Adrenal gland (tissue), 19 donors: ENCODE measurements at places on chromosomes 1 and 21. TPM values are rescaled to one million over a fixed set of nuclear protein-coding genes. Genes with fewer than 3 reads are reported as not detected.

DNA sequence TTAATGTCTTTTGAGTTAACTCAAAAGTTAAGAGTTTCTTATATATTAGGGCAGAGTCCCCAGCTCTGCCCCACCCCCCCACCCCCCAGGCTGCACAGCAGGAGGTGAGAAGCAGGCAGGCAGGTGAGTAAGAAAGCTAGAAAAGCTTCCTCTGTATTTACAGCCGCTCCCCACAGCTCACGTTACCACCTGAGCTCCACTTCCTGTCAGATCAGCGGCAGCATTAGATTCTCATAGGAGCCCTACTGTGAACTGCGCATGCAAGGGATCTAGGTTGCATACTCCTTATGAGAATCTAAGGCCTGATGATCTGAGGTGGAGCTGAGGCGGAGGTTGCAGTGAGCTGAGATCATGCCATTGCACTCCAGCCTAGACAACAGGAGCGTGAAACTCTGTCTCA is 81.9 kb downstream of the SIM2 start:
- no peaks in the 10 kb centered on the region for H3K4me1 ChIP-seq
- no peak overlapping the region for H3K4me3 ChIP-seq
- H3K36me3 ChIP-seq = no peaks in the 10 kb centered on the region
- H3K27me3 ChIP-seq = no peaks in the 10 kb centered on the region

DNA sequence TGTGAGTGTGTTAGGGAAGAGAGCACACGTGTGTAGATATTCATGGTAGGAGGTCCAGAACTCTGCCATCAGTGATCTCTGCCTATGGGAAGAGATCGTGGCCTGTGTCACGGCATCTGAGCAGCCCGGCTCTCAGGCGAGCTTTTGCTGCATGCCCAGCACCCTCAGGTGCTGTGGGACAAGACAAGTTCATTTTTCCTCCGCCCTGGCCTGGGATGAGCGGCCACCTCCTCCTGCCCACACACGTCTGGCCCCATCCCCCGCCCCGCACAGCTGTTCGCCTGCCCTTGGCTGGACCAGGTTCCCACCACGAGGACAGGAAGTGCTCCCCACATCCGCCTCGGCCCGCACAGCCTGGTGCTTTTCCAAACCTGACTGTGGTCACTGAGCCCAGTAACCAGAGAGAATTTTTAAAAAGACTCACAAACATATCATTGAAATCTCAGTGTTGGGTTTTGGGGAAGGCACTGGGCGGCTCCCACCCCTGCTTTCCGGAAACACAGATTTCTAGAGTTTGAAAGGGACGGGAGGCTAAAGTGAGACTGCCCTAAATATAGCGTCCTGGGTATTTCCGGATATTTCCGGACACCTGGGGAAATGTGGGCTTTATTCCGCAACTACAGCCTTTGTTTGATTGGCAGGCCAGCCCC is 18.0 kb downstream of the BMP8A start:
- no peaks in the 10 kb centered on the region for H3K4me1 ChIP-seq
- no peaks in the 10 kb centered on the region for H3K36me3 ChIP-seq
- DNase-seq = peak; percentile 17
- no peak overlapping the region for H3K4me3 ChIP-seq

- H3K36me3 ChIP-seq = no peaks in the 10 kb centered on the region
- peaks cover 10% of the 10 kb centered on the region for H3K4me1 ChIP-seq
- no peak overlapping the region for H3K4me3 ChIP-seq
- no peaks in the 10 kb centered on the region for H3K27me3 ChIP-seq
Observed at GRCh38 chr21:46320331-46320801, 3.3 kb downstream of the C21orf58 start.

- no peaks in the 10 kb centered on the region for H3K36me3 ChIP-seq
- H3K4me3 ChIP-seq = no peak overlapping the region
- H3K27ac ChIP-seq = no peak overlapping the region
- no peak for DNase-seq
- H3K27me3 ChIP-seq = peaks cover 10% of the 10 kb centered on the region
Observed at GRCh38 chr21:32979598-32980268, 46.0 kb upstream of the OLIG2 start.

GRCh38 chr1:39086865-39087409 is 60.8 kb downstream of the NDUFS5 start:
- no peaks in the 10 kb centered on the region for H3K36me3 ChIP-seq
- no peak overlapping the region for H3K4me3 ChIP-seq
- H3K27me3 ChIP-seq = no peaks in the 10 kb centered on the region
- no peak for DNase-seq
- peak overlapping the region; percentile 85 for H3K27ac ChIP-seq
- H3K4me1 ChIP-seq = peaks cover 18% of the 10 kb centered on the region

DNA sequence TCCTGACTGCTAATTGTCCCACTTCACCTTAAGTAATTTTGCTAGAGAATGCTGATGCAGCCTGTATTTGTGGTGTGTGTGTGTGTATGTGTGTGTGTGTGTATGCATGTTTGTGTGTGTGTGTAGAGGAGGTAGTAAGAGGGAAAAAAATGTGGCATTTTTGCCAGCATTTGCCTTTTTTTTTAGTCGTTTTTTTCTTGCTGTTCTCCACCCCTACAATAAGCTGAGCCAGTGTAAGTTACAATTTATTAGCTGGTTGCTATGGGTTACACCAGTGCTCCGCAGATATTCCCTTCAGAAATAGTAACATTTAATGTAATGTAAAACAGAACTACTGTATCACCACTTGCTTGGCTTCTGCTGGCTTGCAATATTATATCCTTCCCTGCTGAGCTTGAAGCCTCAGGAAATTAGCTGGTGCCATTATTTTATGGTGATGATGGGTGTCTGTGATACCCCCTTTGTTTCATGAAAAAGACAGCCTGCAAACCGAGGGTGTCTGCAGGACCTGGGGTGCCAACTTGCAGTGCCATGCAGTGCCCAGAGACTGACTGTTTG is 23.4 kb upstream of the IGSF3 start:
- H3K4me1 ChIP-seq = no peaks in the 10 kb centered on the region
- no peaks in the 10 kb centered on the region for H3K27me3 ChIP-seq
- H3K27ac ChIP-seq = no peak overlapping the region
- DNase-seq = no peak

DNA sequence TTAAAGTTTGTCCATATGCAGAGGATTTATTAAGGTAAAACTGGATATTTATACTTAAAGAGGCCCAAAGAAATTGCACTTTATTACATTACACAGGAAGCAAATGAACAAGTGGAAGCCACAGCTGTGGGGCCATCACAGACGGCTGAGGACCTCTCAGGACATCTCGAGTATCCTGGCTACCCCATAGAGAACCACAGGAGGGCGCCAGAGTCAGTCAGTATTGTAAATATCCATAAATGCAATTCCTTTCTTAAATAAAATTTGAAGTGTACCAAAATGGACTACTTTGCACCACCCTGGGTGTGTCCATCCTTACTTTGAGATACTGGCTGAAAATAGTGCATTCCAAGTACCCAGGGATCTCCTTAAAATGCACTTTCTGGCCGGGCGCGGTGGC is 257.2 kb downstream of the MRPL39 start:
- no peaks in the 10 kb centered on the region for H3K27me3 ChIP-seq
- no peaks in the 10 kb centered on the region for H3K36me3 ChIP-seq
- no peaks in the 10 kb centered on the region for H3K4me1 ChIP-seq
- no peak overlapping the region for H3K27ac ChIP-seq
- H3K4me3 ChIP-seq = no peak overlapping the region

DNA sequence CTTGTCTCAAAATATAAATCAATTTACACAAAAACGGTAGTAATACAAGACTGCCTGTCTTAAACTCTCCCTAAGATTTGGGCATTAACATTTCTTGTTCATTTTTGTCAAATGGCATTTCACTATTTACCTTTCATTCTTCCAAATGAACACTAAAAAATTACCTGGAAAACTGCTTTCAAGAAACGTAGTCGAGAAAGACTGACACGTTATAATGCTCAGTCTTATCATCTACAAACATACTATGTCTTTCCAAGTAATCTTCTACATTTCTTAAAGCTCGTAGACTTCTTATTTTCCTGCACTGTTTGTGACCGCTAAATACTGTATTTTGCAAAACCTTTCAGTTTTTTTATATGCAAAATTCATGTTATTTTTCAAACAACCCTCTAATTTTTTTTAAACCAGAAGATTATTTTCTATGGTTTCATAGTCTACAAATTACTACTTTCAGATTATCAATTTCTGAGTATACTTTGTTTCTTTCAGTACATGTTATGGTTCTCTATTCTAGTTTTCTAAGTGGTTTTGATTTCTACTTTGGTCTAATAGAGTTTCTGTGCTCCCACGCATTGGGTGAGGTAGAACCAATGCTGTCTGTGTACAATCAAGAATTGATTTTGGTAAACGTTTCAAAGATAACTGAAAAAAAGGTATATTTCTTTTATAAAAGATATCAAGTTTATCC is 336.4 kb downstream of the SMYD3 start:
- DNase-seq = no peak
- no peaks in the 10 kb centered on the region for H3K4me1 ChIP-seq

GRCh38 chr1:232970508-232970907 is 20.1 kb downstream of the NTPCR start:
- H3K4me3 ChIP-seq = no peak overlapping the region
- no peak overlapping the region for H3K27ac ChIP-seq
- H3K36me3 ChIP-seq = peaks cover 19% of the 10 kb centered on the region
- peaks cover 10% of the 10 kb centered on the region for H3K4me1 ChIP-seq
- no peak for DNase-seq

- peaks cover 5% of the 10 kb centered on the region for H3K4me1 ChIP-seq
- no peak overlapping the region for H3K27ac ChIP-seq
- H3K36me3 ChIP-seq = no peaks in the 10 kb centered on the region
Observed at GRCh38 chr1:202015662-202015937, 5.2 kb downstream of the ELF3 start.

- H3K27ac ChIP-seq = no peak overlapping the region
- H3K27me3 ChIP-seq = no peaks in the 10 kb centered on the region
- no peak overlapping the region for H3K4me3 ChIP-seq
- H3K36me3 ChIP-seq = no peaks in the 10 kb centered on the region
Observed at GRCh38 chr1:186793582-186793927, 35.2 kb upstream of the PLA2G4A start.

DNA sequence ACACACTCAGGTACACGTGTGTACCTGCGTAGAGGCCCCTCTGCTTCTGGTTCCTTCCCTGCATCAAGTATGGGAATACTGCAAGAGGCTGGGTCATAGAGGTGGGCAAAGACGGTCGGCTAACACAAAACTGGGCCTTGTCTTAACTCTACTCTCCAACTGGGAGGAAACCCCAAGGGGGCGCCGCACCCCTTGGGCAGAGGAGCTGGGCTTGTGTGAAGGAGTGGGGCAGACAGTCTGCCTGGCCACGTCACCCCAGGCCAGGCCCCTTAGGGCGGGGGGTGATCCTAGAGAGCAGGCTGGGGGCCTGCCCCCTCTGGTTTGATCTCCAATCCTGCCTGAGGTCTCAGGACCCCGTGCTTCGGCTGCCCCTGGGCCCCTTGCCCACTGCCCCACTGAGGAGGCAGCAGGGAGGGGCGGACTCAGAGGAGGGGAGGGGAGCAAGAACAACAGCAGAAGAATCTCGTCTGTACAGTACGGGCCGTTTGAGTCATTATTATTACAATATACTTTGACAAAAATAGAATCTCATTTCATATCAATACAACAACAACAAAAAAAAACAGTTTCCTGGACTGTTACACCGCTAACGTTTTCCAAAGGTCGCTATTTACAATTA is 34.7 kb downstream of the MEF2D start:
- no peak overlapping the region for H3K27ac ChIP-seq
- DNase-seq = no peak
- H3K4me3 ChIP-seq = no peak overlapping the region

- peak; percentile 78 for DNase-seq
- H3K27me3 ChIP-seq = no peaks in the 10 kb centered on the region
- H3K4me1 ChIP-seq = peaks cover 99% of the 10 kb centered on the region
- H3K4me3 ChIP-seq = no peak overlapping the region
- peak overlapping the region; percentile 95 for H3K27ac ChIP-seq
Observed at GRCh38 chr1:156124557-156125483, 10.3 kb downstream of the LMNA start.

DNA sequence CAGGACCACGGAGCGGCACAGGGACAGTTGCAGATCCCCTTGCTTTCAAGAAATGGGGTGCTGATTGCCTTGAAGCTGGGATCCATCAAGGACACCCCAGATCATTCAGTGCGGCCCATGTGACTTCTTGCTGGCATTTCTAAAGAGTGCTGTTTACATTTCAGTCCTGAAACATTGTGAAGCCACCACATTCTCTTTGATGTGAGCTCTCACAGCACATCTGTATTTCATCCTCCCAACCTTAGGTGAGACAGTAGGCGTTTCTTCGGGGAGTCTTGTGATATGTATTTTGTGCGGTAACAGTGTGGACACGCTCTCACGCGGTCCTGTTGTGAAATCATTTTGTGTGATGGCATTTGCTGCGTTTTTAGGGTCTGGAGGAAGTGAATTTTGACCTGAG is 57.2 kb downstream of the CACHD1 start:
- peaks cover 36% of the 10 kb centered on the region for H3K4me1 ChIP-seq
- no peaks in the 10 kb centered on the region for H3K27me3 ChIP-seq
- no peak overlapping the region for H3K4me3 ChIP-seq
- H3K36me3 ChIP-seq = no peaks in the 10 kb centered on the region

DNA sequence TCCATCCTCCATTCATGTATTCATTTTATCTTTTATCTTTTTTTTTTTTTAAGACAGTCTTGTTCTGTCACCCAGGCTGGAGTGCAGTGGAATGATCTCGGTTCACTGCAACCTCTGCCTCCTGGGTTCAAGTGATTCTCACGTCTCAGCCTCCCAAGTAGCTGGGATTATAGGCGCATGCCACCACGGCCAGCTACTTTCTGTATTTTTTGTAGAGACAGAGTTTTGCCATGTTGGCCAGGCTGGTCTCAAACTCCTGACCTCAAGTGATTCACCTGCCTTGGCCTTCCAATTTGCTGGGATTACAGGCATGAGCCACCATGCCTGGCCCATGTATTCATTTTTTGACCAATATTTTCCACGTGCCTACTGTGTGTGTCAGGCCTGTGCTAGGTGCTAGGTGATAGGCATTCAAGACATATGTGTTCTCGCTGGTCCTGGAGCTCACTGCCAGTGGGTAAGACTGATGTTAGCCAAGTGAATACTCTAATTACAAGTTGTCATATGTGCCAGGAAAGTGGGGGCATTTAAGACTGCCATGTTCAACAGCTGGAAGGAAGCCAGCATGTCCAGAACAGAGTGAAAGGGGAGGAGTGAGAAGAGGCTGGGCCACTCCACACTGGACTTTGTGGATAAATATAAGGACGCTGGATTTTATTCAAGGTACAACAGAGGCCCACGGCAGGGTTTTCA is 5.3 kb upstream of the CELSR2 start:
- no peak overlapping the region for H3K27ac ChIP-seq
- H3K27me3 ChIP-seq = no peaks in the 10 kb centered on the region
- H3K4me3 ChIP-seq = no peak overlapping the region
- H3K4me1 ChIP-seq = peaks cover 8% of the 10 kb centered on the region

Gene OPTC
- total RNA-seq = not detected

Gene TIAM1
- 33.3 TPM for total RNA-seq

Gene LEMD1
- total RNA-seq = not detected

Gene SPRR1B
- total RNA-seq = not detected

Gene LCE3E
- not detected for total RNA-seq

Gene CAMK2N1
- total RNA-seq = 19.5 TPM

Gene CHRNB2
- 0.47 TPM for total RNA-seq

Gene CCDC27
- total RNA-seq = not detected

Gene TMEM50A
- total RNA-seq = 85.2 TPM

Gene IFFO2
- total RNA-seq = 8.0 TPM
